Cardiac muscle cell (in vitro differentiated cells and primary cell): ENCODE measurements at places on chromosomes 5 and 9. TPM values are rescaled to one million over a fixed set of nuclear protein-coding genes. Genes with fewer than 3 reads are reported as not detected.

GRCh38 chr9:125202846-125203618 is 2.7 kb downstream of the RABEPK start:
- DNase-seq: no peak

DNA sequence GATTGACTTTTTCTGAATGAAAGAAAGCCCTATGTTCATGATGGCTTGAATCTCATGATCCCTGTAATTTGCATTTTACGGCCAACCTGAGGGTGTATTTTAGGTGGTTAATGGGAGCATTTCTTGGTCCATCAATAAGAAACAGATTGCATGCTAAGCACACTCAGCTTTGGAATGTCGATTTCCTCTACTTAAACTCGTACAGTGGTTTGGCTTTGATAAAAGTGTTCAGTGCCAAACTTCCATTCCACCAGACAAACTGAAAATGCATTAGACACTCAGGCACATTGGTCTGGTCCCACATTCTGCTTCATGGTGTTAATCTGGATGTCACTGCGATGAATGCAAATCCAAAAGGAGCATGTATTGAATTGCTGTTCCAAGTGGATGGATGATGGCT is 77.0 kb downstream of the VCAN start:
- DNase-seq: peak; percentile 77

DNA sequence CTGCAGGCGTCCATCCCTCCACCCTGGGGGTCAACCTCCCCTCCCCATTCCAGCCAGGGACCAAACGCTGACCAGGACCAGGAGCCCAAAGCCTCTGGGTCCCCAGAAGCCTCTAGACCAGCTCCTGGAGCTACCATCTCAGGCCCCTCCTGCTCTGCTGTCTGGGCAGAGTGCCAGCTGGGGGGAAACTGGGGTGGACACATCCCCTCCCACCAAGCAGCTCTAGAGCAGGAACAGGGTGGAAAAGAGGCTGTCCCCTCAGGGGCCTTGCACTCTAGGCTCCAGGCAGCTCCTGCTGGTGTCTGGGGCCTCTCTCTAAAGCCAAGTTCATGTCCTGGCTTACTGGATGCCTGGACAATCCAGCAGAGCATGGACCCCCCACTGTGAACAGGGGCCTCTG is 4.4 kb downstream of the SSNA1 start:
- DNase-seq: no peak

DNA sequence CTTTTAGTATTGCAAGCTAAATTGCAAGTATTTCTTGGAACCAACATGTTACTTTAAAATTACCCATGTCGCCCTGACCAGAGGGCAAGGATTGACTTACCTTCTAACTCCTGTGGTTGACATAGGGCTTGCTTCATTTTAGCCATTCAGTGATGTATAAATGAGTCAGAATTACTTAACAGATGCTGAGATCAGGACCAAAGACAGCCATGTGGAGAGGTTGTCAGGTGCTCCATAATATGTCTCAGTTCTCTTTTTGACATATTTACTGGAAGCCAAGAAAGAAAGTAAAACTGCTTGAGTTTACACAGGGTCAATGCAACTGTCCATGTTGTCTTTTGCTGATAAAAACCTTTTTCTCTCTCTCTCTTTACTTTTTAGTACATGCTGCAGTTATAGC is 33.2 kb downstream of the F2RL2 start:
- no peak for DNase-seq

- peak; percentile 66 for DNase-seq
Measured at GRCh38 chr5:173880306-173880985, 7.7 kb upstream of the CPEB4 start.

GRCh38 chr9:114988962-114989599 is 58.7 kb upstream of the TNFSF8 start:
- peak; percentile 8 for DNase-seq

DNA sequence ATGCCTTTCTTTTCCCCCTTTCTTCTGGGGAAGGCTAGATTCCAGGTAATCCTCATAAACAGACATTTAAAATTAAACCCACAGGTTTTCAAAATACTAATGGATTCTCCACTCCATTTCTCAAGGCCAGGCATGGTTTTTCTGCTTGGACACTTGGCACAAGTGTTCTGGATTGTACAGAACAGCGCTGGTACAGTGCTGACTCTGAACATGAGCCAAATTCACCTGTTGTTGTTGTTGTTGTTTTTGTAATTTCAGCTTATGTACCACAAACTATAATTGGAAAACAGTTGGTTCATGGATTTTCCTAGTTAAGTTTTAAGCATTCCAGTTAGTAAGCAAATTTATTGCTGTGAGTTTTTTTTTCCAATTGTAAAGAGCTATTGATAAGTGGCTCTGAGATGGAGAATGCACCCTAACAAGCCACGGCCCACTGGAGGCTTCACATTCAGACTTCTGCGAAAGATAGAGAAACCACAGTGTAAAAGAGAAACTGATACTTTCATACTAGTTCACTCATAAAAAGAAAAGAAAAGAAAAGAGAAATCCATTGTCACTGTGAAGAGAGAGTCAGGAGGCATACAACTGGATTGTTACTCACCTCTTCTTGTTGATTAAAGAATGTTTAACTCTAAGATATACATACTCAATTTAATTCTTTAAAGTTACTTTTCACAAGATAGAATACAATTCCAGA is 16.2 kb upstream of the ITGA1 start:
- DNase-seq: no peak

- DNase-seq: peak; percentile 25
Measured at GRCh38 chr9:17528859-17529258, 50.0 kb upstream of the SH3GL2 start.

DNA sequence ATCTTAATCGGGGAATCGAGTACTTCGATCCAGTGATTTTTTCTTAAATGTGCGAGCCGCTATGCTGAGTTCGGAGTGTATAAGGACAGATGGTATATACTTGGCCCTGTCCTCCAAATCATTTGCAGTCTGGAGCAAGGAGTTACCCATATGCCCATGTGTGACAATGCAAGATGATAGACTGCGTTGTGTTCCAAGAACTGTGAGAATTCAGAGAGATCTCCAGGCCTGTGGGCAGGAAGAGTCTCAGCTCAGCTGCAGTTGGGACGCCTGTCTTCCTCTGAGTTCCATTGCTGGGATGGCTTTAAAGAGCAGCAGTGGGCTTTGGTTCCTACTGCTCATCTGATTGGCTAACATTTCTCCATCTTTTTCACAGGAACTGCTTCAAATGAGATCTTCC is 106.6 kb downstream of the ADAMTS16 start:
- DNase-seq: no peak

GRCh38 chr5:150263801-150264621 is 25.6 kb downstream of the CAMK2A start:
- peak; percentile 60 for DNase-seq

DNA sequence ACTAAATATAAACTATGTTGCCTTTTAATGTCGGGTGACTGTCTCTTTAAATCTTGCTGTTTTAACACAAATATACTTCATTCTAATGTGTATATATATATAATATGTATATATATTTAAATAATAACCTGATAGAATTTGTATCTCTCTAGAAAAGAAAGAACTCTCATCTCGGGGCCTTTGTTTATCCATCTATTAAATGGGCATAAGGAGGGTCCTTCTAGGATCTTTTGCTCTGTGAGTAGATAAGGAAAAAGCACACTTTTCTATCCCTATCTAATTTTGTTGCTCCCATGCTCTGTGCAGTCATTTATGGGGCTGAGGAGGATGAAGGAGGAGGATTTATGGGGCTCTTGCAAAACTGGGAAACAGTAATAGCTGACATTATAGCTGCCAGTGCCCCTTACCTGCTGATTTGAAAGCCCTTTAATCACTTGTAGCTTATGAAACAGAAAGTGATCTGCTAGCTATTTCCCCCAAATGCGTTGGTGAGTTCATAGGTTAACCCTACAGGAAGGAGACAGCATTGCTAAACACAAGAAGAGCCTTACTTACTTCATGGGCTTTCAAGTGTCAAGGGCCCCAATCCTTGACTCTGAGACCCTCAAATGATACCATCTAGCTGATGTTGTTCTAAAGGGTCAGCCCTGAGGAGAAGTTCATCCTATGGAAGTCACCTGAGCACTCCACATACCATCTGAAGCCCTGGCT is 5.8 kb upstream of the PPARGC1B start:
- DNase-seq: no peak

- no peak for DNase-seq
Measured at GRCh38 chr5:136646915-136647314, 281.6 kb upstream of the TRPC7 start.

ENG gene
- total RNA-seq: 6.9 and 15.8 TPM in 2 replicates

ADAMTSL1 gene
- 26.5 and 63.0 TPM in 2 replicates for total RNA-seq

ANKRD55 gene
- not detected in 2 replicates for total RNA-seq

CCDC127 gene
- 6.4 and 11.3 TPM in 2 replicates for total RNA-seq

FOXD4 gene
- total RNA-seq: 0.81 and 1.5 TPM in 2 replicates

SLC45A2 gene
- 0.85 TPM in 1 of 2 replicates, not detected in the other for total RNA-seq
